ENCODE measurements at places on chromosomes 5 and 9.

DNA sequence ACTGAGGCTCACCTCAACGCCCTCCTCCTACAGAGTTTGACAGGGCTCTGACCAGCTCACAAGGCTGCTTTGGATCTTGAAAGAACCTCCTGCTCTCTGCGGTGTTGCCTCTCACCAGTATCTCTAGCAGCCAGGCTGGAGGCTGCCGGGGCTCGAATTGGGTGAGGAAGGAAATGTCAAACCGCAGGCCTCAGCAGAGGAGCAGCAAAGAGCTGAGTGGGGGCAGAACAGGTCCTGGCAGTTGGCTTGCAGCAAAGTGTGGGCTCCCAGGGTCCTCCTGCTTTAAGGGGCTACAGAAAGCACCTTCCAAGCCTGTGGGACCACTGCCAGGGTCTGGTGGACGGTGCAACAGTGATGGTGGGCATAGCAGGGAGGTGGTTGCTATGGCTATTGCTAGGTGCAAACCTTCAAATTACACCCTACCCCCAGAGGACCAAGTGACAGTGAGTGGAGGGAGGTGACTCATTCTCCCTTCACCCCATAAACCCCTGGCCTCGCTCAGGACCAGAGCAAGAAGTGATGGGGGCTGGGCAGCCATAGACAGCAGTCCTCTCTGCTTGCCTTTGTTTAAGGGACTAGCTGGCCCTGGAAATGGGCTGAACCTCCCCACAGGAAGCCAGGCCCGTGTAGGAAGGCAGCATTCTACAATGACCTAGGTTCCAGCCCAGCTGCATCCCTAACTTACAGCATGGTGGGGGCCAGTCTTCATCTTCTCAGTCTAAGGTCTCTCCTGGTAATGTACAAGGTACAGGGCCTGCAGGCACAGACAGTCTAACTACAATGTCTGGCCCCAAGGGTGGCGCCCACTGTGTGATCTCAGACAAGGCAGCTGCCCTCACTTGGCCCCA is 18.7 kb downstream of the LCP2 start:
- no peak for DNase-seq

- no peak for DNase-seq
These were observed 130.9 kb downstream of the PALM2AKAP2 start for GRCh38 chr9:109910671-109911518.

GRCh38 chr9:77019236-77019925 is at the start of gene FOXB2:
TSS of gene FOXB2 (plus strand) at chr9:77019655. CDS start at chr9:77019655, 0 bp downstream.
- no peak for DNase-seq

- DNase-seq: no peak
These were observed 692.4 kb upstream of the DMAC1 start for GRCh38 chr9:8492024-8492423.

- no peak for DNase-seq
These were observed 51.7 kb downstream of the GPBP1 start for GRCh38 chr5:57225553-57225952.

DNA sequence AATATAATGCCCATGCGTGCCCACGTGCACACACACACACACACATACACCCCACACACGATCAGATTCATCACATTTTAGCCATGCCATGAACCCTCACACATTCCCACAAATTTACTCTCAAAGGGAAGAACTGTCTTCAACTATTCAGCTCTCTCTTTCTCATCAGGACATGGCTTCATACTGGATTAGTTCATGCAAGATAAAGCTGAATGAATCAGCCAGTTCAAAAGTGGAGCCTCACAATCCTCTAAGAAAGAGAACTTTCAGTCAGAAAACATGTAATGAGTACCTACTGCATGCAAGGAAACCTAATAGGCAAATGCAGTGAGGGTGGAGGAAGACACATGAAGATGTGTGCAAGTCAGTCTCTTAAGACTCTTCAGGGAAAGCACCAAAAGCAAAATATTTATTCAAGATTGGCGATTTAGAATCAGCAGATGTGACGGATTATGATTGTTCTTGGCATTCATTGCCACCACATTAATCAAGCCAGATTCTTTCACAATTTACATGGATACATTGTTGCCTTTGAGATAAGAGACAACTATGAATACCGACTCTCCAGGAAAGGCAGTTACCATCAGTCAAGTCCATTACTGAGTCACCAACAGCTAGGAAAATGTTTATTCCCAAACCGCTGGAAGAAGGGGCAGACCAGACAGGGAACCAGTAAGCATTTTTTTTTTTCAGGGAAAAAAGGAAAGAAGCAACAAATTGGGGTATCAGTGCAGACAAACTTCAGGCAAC is 30.3 kb upstream of the PUM3 start:
- no peak for DNase-seq

DNA sequence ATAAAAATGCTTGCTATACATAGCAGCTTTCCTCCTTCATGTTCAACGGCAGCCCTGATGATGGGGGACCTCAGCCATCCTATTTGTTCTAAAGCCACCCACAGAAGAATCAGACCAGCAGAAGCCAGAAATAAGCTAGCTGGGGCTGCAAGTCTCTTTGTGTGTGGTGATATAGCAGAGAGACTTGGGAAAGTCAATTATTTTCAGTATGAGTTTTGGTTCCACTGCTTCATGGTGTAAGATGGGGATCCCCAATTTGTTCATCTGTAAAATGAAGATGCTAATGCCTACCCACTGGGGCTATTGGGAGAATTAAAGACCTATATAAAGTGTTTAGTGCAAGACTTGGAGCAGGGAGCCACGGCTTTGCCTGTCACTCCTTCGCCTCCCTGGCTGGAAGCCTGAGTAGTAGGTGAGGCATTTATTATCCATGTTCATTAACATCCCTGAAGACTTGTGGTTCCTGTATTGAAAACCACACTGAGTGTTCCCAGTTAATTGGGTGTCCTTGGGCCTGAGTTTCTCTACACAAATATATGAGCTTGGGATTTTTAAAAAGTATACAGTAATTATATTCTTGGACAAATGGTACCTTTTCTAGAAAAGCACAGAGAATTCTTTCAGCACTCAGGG is 210.1 kb upstream of the SLC24A2 start:
- no peak for DNase-seq

GRCh38 chr5:133696782-133697507 is 84.6 kb upstream of the FSTL4 start:
- DNase-seq: no peak

DNA sequence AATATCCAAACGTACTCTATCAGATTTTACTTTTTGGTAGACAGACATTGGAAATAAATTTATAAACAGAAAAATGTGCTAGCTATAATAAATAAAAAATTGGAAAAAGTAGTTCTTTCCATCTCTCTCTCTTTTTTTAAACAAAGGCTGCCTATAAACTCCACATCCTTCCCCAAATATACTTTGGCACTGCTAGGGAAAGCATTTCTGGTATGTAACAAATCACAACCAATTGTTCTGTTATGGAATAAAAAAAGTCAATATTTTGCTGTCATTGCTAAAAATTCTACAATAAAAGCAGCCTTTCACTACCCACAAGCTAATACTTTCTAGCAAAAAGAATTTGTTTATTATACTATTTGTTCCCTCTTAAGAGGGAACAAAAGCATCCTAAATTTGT is 169.2 kb upstream of the TARS1 start:
- no peak for DNase-seq

DNA sequence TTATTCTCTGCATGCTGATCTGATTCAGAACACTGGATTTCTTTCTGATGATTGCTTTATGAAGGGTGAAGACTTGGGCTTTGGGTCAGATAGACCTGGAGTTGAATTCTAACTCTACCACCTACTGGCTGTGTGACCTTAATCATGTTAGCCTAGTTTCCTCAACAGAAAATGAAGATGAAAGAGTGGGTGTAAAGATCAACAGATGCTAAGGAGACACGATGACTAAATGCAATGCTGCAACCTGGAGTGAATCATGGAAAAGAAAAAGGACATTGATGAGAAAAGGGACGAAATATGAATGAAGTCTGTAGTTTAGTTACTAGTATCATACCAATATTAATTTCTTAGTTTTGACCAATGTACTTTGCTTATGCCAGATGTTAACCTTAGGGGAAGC is 27.8 kb upstream of the DENND1A start:
- DNase-seq: no peak

GRCh38 chr5:151413800-151414199 is 33.6 kb upstream of the SLC36A1 start:
- DNase-seq: no peak

GRCh38 chr5:43401827-43402226 is 10.4 kb downstream of the CCL28 start:
- DNase-seq: no peak

GRCh38 chr5:137372773-137373160 is 126.4 kb downstream of the SPOCK1 start:
- no peak for DNase-seq

- no peak for DNase-seq
These were observed 119.7 kb upstream of the PJA2 start for GRCh38 chr5:109529520-109529919.

DNA sequence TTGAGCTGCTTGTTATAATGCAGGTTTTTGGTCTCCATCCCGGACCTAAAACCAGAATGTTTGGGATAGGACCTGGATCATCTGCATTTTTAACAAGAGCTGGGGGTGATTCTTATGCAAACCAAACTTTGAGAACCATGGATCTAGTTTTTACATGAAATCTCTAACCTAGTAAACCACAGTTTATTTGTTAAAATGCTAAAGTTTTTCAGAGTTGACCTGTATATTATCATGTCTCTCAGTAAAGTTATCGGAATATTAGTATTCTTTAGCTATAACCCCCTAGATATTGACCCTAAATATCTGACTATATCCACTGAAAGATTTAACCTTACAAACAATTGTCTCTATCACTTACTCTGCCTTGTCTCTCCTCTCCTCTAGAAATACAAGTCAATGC is 28.7 kb downstream of the F2R start:
- no peak for DNase-seq

DNA sequence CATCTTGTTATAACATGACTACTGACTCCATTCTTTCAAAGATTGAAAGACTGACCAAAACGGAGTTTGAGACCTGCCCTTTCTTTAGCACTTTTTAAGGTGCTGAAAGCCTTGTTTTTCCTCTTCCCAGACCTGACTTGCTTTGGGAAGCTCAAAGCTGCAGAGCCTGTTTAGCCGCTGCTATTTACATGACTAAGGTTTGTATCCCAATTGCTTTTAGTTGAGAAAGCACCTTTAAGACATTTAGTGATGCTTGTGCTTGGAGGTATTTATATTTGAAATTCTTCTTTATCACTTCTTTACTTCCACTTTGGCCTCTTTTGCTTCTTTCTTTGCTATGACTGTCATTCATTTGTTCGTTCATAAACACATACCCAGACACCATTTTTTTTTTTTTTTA is 182.6 kb upstream of the ELL2 start:
- DNase-seq: no peak

DNA sequence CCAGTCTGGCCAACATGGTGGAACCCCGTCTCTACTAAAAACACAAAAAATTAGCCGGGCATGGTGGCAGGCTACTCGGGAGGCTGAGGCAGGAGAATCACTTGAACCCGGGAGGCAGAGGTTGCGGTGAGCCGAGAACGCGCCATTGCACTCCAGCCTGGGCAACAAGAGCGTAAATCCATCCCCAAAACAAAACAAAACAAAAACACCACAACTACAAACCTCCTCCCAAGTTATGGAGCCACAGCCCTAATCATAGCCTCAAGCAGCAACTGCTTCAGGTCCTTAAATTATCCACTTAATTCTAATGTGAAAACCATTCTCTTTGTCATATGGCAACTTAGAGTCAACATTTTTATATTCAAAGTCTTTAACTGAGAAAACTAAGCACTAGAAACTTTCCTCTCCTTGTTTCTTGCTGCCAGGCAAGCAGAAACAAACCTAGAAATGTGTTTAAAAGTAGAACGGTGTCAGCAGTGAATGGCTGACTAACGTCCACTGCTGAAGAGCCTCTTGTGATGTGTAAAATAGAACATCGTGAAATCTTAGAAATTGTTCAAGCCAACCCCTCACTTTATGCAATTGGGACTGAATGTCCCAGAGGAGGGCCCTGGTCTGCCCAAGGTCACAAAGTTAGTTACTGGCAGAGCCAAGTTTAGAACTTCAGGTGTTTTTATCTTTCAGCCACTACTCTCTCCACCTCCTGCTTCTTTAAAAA is 5.7 kb downstream of the TMEM245 start:
- DNase-seq: no peak

DNA sequence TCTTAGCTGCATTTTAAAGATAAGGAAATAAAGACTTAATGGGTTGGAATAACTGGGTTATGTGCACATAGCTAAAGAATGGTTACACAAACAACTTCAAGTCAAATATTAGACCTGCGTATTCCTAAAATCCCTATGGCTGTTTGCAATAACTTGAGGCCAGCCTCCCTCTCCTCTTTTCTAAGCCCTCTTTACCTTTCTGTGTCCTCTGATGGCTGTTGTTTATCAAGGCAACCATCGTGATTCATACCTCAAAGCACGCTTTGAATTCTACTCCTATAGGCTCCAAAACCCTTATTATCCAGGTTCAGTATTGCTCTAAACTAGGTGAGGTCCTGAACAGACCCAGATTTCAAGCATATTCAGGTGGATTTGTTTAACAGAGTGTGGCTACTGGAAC is 45.6 kb upstream of the LCP2 start:
- DNase-seq: no peak

DNA sequence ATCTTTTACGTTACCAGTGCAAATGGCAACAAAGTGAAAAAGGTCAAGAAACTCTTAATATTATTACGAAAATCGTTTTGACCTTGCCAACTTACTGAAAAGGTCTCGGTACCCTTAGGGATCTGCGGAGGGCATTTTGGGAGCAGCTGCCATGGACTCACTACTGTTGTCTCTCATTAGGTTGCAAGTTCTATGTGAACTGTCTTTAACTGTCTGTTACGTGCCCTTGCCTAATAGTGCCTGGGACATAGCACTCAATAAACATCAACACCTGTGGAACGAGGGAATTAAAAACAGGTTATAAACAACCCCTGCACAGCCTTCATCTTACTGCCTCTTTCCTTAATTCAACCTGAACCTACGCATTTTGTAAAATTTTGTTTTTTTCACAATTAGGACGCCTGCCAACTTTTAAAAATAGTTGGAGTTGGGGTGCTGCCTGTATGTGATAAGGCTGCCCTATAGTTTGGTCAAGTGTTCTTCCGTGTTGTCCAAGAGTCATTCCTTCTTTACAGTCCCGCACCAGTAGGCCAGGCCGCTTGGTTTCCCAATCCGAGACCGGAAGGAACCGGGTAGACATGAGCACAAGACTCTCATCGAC is 527 bp upstream of the SREK1 start:
- DNase-seq: no peak

DNA sequence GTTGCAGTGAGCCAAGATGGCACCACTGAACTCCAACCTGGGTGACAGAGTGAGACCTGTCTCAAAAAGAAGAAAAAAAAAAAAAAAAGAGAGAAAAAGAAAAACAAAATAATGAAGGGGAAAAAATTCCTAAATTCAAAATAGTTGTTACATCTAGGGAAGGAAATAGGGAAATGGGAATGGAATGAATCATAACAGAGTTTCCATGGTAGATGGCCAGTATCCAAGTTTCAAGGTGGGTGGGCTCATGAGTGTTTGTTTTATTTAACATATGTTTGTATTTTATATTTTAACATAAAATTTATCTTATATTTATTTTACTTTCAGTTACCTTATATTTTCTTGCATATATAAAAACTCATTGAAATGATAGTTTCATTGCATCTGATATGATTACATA is 215.6 kb downstream of the ARHGEF28 start:
- no peak for DNase-seq
